ENCODE measurements at places on chromosomes 3 and 15.

DNA sequence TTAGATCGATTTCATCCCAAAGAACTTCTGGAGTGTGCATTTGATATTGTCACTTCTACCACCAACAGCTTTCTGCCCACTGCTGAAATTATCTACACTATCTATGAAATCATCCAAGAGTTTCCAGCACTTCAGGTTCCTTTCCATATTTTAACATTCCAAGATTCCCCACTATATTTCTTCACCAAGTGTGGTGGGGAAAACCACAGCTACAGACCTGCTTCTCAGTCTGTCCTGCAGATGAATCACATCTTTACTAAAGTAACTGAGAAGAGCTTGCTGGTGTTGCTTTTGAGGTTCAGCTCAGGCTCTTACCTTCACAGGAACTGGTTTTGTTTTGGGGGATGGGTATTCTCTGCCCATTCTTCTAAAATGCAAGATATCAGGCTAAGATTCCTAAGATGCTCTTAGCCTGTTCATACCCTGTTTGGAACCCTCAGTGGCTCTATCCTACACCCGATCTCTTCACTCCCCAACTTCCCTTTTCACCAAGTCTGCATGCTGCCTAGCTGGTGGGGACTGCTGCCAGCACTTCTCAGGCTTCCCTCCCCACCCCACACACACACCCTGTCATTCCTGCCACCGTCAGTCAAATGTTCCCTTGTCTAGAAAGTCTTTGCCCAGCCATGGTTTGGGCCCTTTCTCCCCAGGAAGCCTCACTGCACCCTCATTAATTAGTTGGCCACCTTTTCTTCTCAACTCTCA is 30.8 kb downstream of the SRP14 start:
- DNase-seq: no peak

DNA sequence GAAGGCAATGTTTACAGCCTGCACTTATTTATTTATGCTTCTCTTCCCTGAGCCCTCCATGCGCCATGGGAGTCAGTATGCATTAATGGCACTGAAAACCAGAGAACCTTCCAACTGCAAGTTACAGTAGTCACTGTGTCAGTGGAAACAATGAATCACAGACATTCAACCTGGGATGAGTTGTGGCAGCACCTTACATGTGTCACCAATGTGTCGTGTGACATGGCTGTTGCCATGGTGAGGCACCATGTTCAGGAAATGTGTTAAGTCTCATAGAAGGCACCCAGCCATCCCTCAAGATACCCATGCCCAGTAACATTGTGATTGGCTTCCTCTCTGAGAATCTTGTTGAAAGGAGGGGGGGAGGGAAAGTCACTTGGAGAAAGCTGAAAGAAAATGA is 105.0 kb downstream of the FOXP1 start:
- DNase-seq: no peak

DNA sequence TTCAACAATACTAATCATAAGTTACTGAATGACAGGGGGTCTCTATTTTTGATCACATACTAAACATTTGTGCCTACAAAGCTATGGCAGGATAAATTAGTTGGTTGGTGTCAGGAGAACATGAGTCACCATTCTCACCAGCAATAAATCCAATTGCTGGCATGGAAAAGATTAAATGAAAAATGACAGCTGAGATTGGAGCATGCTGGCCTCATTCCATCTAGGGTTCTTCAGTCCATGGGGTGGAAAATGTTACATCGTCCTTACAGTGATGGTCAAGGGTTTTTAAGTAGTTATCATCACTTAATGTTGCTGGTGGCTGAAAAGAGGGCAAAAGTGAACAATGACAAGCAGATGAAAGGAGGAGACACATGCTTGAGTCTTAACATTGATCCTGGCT is 180.1 kb upstream of the BCL6 start:
- no peak for DNase-seq

DNA sequence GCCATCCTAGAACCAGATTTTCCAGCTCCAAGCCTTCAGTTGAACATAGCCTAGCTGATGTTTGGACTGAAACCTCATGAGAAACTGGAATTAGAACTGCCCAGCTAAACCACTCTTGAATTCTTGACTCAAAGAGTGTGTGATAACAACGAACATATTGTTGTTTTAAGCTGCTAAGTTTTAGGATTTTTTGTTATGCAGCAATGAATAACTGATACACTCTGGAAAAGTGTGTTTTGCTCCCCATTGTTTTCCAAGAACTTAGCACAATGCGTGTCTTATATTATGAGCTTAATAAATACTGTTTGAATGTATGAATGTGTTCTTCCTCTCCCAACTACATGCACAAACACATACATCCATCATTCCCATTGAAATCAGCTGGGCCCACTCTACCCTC is 379.6 kb downstream of the EDEM1 start:
- DNase-seq: no peak

DNA sequence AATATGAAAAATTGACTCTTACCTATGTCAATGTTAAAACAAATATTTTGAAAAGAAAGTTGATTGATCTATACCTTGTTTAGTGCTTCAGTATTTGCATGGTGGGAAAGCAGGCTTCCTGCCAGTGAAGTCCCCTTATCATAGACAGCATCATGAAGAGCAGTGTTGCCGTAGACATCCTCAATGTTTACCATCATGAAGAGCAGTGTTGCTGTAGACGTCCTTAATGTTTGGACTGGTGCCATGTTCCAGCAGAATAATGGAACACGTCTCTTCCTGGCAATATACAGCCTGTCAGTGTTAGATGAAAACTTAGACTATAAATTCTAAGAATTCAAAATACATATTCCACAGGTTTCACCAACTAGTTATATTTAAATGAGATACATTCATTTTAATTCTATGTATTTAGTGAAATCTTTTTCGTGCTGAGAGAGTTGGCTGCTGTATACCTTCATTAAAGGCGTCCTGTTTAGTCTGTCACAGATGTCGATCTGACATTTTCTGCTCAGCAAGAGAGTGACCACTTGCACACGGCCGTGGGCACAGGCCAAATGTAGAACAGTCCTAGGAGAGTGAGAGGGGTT is 116.8 kb downstream of the LMLN start:
- DNase-seq: no peak

GRCh38 chr15:40739047-40739446 is 16.0 kb downstream of the RMDN3 start:
- no peak for DNase-seq

GRCh38 chr15:67808821-67809220 is 16.5 kb upstream of the SKOR1 start:
- no peak for DNase-seq

DNA sequence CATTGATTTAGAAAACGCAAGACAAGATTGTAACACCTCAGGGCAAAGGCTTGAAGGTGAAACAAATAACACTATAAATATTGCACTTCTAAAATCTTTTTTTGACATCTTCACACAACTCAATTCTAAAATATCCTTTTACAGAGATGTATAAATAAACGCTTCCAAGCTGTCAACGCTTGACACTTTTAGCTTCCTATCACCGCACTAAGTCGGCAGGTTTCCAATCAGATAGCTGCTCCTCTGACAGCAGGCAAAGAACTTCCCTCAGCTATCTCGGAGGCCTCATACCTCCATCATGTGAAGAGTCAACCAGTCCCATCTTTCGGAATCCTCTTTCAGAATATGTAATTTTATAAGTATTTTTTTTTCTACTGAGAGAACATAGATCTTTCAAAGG is 71.0 kb downstream of the PCOLCE2 start:
- DNase-seq: no peak

DNA sequence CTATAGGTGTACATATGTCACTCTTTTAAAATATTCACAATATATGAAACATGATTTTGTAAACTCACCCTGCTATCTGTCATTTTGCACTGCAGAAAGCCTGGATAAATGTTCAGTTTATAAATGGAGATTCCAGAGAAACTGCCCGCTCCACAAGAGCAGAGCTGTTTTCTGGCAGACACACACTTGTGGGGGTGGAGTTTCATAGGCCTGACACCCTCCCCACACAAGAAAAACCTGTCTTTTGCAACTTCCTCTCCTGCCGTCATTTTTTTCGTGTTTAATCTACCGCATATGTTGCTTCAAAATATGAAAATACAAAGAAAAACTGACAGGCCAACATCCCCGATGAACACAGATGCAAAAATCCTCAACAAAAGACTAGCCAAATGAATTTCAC is 479.0 kb downstream of the GABRG3 start:
- DNase-seq: no peak

DNA sequence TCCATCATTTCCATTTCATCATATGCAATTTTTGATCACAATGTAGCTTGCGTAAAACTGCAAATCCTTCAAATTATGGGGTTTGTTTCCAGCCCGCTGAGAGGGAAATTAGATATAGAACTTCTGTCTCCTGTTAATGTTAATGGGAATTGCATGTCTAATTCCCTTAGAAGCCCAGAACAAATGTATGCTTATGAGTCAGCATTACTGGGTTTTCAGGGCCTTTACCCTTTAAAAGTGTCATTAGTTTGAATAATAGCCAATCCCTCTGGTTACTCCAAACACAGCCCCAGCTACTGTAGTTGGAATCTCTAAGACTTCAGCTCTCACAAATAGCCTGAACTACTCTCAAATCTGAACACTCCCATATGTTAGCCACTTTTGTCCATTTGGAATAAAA is 439.4 kb downstream of the C3orf38 start:
- DNase-seq: no peak

- peak; percentile 8 for DNase-seq
Observed at GRCh38 chr3:1987980-1988379, 110.7 kb upstream of the CNTN4 start.

- DNase-seq: no peak
Observed at GRCh38 chr3:151276038-151276686, 2.2 kb downstream of the P2RY14 start.

GRCh38 chr3:166531730-166532129 is 694.5 kb upstream of the BCHE start:
- no peak for DNase-seq

DNA sequence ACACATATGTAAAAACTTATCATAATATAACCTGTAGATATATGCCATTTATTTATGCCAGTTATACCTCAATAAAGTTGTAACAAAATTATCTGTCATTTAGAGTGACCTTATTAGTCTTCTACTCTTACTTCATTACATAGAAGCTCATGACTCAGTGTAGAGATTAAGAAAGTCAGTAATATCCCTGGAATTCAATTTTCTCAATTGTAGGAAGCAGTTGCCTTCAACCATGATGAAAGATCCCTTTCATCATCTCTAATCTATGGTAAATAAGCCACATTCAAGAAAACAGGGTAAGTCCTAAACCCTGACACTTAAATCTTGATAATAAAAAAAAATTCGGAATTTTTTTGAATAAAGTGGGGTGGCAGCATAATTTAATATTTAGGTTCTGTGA is 216.5 kb upstream of the PEX5L start:
- no peak for DNase-seq

DNA sequence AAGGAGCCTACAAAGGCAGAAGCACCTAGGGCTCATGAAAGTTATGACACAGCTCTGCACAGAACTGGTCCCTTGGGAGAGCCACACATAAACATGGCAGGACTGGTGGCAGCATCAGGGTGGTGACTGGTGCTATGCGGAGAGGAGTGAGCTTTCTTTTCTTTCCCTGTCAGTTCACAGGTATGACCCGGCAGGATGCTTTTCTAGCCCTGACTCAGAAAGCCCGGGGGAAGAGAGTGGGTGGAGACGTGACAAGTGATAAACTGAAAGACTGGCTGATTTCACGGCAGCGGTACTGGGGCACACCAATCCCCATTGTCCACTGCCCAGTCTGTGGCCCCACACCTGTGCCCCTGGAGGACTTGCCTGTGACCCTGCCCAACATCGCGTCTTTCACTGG is 103.0 kb downstream of the LARS2 start:
- DNase-seq: no peak

DNA sequence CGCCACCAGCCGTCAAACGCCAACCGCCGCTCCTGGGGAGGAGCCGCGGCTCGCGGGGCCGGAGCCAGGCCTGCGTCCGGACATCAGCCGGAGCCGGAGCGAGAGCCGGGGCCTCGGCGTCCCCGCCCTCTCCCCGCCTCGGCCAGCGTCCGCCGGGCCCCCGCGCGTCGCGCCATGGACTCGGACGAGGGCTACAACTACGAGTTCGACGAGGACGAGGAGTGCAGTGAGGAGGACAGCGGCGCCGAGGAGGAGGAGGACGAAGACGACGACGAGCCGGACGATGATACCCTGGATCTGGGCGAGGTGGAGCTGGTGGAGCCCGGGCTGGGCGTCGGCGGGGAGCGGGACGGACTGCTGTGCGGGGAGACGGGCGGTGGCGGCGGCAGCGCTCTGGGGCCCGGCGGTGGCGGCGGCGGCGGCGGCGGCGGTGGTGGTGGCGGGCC is 359 bp downstream of the ARIH1 start:
- no peak for DNase-seq

DNA sequence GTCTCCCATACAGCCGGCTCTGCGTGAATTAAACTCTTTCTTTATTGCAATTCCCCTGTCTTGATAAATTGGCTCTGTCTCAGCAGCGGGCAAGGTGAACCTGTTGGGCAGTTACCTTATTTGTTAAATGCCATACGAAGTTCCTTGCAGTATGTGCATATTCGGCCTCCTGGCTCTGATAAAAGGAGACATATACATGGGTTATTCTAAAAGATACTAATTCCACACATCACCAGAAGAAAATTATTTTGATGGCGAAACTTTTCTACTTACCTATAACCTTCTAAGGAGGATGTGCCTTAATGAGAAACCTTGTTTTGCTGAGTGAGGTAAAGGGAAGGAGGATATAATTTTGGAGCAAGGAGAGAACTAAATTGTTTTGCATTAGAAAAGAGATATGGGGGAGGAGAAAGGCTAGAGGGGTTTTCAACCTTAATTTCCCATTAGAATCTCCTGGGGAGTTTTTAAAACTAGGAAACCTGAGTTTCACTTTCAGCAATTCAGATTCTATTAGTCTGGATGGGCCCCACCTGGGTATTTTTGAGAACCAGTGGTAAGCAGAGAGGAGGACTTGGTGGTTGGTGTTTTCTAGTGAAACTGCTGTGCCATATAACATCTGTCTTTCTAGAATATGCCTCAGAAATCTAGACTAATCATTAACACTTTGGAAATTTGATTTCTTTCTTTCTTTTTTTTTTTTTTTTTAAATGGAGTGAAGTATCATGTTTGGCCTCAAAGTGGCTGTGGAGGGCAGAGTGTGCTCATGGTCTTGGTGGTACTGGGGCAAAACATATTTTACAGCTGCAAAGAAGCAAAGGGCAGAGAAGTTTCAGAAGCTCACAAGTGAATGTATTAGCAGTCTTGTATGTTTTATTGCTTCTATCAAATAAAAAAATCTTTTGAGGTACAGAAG is 23.0 kb downstream of the NANOGP8 start:
- DNase-seq: no peak

- no peak for DNase-seq
Observed at GRCh38 chr15:84831028-84831427, 13.9 kb downstream of the ALPK3 start.

- DNase-seq: no peak
Observed at GRCh38 chr3:176041812-176042211, 1155.5 kb downstream of the TBL1XR1 start.

DNA sequence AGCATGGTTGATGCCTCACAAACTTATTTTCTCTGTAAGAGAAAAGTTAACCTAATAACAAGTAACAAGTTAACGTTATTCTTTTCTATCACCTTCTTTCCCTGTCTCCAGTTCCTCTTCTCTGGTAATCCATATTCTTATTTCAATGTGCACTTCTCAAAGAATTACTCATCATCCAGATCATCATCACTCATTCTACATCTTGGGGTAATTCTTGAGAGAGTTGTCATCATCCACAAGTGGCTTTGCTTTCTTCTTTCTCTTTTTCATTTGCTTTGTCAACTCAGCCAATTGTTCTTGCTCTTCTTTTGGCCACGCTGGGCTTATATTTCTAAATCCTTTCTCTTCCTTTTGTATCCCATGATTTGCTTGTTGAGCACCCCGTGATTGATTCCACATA is 20.8 kb upstream of the RNF111 start:
- no peak for DNase-seq
